ENCODE measurements at places on chromosomes 6 and 20.

DNA sequence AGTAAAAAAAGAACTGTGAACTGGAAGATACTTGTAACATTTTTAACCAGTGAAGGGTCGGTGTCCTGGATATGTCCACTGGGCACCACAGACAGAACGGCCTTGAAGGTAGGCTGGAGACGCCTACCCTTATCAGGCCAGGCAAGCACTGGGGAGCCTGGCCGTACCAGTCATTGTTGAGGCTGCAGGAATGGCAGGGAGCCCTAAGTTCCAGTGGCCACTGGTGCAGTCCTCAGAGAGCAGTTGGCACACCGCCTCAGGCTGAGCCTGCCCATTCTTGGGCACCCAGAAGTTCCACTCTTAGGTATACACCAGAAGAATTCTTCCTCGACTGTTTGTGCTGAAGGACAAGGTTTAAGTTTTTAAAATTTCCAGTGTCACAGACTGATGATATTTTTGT is 20.5 kb downstream of the DNAJC5 start:
- DNase-seq, result no peak

GRCh38 chr20:52410731-52411234 is 219.2 kb upstream of the ZFP64 start:
- no peak for DNase-seq

DNA sequence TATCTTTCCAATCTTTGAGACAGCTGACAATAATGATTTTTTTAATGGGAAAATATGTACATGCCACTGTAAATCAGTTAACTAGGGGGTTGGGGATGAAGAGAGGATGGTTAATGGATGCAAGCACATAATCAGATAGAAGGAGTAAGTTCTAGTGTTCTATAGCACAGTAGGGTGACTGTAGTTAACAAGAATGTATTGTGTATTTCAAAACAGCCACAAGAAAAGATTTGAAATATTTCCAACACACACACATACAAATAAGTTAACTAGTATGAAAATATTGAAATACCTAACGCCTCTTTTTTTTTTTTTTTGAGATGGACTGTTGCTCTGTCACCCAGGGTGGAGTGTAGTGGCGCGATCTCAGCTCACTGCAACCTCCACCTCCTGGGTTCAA is 153.4 kb upstream of the SALL4 start:
- no peak for DNase-seq

DNA sequence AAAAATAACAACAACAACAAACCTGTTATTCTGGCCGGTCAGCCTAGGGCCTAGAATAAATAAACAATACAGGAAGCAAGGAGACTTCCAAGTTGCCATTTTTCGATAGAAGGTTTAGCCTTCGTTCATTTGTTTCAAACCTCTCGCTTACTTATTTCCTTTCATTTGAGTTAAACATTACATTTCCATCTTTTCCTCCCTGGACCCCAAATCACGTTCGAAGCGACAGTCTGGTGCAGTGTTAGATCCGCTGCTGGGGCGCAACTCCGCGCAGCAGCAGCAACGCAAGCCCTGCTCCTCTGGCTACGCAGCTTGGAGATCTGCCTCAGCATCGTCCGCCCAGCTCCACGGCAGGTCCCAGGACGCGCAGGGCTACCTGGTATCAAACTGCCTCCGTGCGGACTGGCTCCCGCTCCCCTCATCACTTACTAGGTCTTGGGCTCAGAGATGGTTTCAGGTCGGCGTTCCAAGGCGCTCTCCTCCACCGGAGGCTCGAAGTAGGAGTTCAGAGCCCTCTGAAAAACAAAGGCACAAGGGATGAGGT is 530 bp downstream of the TDP2 start:
- DNase-seq, result peak; percentile 53

- no peak for DNase-seq
Measured at GRCh38 chr6:73823046-73823735, 127.2 kb downstream of the CD109 start.

All from GM12865 (cell line).